Neural crest cell (in vitro differentiated cells): ENCODE measurements at places on chromosomes 3 and 15.

GRCh38 chr15:63772520-63772919 lies 61.2 kb downstream of the HERC1 start:
- DNase-seq, result no peak

GRCh38 chr15:96360581-96361308 lies 30.2 kb downstream of the NR2F2 start:
- no peak for DNase-seq

GRCh38 chr3:171883257-171883892 lies 40.2 kb downstream of the TMEM212 start:
- no peak for DNase-seq

GRCh38 chr15:38788918-38789317 lies 224.3 kb upstream of the RASGRP1 start:
- no peak for DNase-seq

GRCh38 chr3:110773413-110773954 lies 298.1 kb upstream of the NECTIN3 start:
- peak; percentile 26 for DNase-seq

GRCh38 chr3:124295362-124295761 lies 303.4 kb upstream of the ROPN1 start:
- no peak for DNase-seq

DNA sequence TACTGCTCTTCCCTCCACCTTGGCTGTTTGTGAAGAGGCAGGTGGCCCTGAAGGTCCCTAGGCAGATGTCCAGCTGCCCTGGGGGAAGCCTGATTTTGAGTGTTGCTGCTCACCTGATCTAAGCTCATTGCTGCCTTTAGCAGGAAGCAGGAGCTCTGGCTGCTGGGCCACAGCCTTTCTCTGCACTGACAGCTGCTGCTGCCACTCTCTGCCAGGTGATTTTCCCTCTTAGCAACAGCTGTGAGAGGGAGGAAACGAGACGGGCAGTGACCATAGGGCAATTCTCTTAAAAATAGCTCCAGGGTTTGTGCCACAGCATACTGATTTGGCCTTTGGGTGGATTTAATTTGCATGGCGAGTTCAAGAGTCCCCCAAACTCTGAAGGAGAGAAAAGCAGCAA lies 415.8 kb upstream of the SEMA6D start:
- no peak for DNase-seq

DNA sequence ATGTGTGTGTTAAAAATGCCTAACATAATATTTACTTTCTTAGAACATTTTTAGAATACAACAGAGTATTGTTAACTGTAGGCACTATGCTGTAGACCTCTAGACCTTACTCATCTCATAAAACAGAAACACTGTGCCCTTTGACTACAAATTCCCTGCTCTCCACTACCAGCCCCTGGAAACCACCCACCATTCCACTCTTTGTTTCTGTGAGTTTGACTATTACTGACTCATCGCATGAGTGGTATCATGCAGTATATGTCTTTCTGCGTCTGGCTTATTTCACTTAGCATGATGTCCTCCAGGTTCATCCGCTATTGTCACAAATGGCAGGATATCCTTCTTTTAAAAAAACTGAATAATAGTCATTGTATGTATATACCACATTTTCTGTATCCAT lies 216.7 kb upstream of the CFAP20DC start:
- DNase-seq, result no peak
